HFFc6 (cell line): ENCODE measurements at places on chromosomes 6 and 20.
A peak's percentile ranks its signal among the peaks of the same experiment; 100 is the strongest.

- peak; percentile 78 for DNase-seq
Measured at GRCh38 chr6:42901538-42901957, 14.3 kb upstream of the PTCRA start.

- no peak for DNase-seq
Measured at GRCh38 chr6:26441977-26442376, 1.7 kb downstream of the BTN3A3 start.

- DNase-seq, result no peak
Measured at GRCh38 chr6:14386263-14386662, 268.7 kb downstream of the CD83 start.

DNA sequence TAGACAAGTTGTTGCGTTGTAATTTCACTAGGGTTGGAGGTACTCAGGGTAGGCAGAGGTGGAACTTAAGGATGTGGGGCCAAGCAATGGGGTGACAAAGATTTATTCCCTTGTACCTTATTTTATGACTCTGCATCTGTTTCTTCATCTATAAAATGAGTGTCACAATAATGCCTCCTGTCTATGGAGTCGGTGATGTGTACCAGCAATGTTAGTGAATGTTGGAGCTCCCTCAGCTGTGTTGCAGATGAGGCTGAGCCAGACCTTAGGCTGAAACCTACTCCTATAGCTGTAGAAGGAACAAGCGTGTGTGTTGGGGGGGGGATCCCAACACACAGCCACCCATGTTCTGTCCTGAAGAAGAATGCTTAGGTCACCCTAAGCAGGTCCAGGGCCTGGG lies 4.5 kb downstream of the UBE2C start:
- no peak for DNase-seq

DNA sequence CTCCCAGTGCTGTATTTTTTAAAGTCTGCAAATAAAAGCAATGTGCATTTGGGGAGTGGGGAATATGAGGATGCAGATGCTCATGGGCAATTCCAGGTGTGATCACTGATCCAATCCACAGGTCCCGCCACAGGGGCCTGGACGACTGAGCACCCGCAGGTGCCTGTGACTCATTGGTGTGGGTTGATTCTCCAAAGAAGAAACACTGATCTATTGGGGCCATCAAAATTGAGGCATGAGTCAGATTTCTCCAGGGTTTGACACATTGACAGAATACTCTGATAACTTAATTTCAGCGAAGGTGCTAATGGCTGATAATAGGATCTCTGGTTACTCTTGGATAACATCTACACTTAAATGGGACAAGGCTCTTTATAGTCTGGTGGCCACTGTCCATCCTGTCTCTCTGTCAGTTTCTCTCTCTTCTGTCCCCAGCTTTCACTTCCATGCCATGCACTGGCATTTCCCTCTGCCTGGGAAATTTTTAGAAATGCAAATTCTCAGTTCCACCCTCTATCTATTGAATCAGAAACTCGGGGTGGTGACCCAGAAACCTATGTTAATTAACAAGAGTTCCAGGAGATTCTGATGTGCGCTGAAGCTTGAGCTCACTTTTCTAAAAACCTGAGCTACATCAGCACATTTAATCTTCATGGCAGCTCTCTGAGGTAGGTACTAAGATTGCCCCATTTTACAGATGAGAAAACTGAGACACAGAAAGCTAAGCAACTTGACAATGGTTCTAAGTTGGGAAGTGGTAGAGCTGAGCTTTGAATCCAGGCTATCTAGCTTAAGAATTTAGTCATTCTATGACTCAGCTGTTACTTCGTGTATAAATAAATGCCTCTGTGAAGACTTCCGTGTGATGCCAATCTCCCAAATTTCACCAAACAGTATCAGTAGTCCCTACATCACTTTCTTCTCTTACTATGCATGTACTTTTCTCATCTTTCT lies 10.2 kb upstream of the RCAN2 start:
- no peak for DNase-seq

DNA sequence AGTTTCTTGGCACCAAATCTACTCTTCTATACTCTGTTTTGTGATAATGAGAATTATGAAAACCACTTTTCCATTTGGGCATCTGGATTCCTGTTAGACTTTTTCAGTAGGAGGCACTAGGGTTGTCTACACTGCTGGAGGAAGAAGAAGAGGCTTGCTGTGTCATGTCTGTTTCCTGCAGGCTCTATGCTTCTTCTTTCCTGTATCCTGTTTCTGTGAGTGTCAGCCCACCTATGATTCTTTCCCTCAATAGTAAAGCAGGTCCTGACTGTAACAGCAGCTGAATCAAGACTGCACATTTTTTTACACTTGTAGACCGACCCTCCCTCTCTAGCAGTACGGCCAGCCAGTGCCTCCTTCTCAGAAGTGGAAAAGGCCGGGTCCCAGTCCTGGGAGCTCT lies 603.9 kb downstream of the HDGFL1 start:
- DNase-seq, result no peak

DNA sequence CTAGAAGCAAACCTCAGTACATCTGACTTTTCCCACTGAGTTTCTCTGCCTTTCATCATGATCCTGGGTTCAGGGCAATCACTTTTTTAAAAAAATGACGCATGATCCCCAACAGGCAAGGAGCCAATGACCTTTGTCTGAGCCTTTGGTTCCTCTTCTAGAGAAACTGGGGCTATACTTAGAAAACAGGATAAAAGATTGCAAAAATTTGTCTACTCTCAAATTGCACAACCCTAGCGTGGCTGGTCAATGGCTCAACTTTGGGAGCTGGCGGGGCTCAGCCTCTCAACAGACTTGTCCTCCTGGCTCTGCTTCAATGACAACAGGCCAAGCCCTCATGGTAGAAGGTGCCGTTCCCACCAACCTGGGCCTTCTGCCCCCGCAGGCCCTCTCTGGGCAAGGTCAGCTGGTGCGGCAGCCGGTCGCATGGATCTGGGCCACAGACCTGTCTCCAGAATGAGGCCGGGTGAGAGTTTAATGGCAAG lies 48.7 kb downstream of the PDYN start:
- no peak for DNase-seq

GRCh38 chr20:34951252-34951651 lies 4.4 kb downstream of the GSS start:
- DNase-seq, result no peak

DNA sequence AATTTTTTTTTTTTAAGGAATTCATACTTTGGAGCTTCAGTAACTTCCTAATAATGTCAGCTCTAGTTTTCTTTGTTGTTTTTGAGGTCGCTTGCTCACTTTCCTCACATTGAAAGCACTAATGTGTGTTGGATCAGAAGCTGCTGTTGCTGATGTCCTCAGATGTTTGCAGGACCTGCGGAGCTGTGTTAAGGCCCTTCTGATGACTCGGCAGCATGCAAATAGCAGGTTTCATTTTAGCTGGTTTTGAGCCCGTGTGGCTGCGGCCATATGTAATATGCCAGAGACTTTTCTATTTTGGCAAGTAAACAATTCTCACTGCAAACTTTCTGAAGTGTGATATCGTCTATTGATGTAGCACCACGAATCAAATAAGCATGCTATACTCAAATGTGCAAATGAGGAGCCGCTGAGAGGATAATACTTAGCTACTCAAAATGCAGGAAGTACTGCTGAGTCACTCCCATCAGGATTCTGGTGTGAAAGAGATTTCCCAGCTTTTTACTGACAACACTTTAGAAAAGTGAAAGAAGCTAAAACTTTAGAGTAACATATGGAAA lies 187.8 kb downstream of the SASH1 start:
- DNase-seq, result peak; percentile 98

DNA sequence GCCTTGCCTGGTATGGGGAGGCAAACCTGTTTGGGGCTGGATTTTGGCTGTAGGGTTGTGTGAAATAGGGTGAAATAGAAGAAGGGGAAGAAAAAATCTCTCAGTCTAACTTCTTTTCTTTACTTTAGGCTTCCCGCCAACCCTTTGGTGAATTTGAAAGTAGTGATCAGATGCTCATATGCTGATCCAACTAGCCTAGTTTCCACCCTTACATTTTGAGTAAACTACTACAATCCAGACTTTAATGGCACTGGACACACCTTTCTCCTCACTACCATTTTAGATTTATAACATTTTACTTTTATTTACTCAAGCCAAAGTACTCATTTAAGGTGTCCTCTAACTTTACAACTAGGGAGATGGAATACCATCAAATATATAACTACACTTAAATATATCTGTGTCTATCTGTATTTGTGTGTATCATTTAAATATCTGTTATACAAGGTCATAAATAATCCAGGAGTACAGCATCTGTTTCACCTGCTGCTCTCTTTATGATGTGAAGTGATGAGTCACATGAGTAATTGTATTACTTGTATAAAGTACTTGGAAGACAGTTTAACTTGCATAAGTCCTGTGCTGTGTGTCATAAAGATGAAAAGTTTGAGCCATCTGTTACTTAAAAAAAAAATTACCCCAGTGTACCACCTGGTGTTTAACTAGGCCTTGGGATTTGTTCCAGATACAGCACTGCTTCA lies 172.1 kb downstream of the CDKAL1 start:
- DNase-seq, result peak; percentile 15
